Smooth muscle cell of the pulmonary artery (primary cell): ENCODE measurements at places on chromosomes 3 and 15. TPM values are rescaled to one million over a fixed set of nuclear protein-coding genes. Genes with fewer than 3 reads are reported as not detected.

B3GALNT1 gene
- total RNA-seq = 21.2 and 34.3 TPM in 2 replicates

KLHL40 gene
- total RNA-seq = not detected in 2 replicates

DUOX1 gene
- 0.13 TPM in 1 of 2 replicates, not detected in the other for total RNA-seq

MORF4L1 gene
- 238 and 360 TPM in 2 replicates for total RNA-seq

RHOV gene
- 0.07 TPM in 1 of 2 replicates, not detected in the other for total RNA-seq

TSPAN3 gene
- 302 and 368 TPM in 2 replicates for total RNA-seq
